ENCODE measurements at places on chromosomes 12 and 14.

- no peak for DNase-seq
These were observed 78.7 kb downstream of the NKX2-1 start for GRCh38 chr14:36441283-36441682.

DNA sequence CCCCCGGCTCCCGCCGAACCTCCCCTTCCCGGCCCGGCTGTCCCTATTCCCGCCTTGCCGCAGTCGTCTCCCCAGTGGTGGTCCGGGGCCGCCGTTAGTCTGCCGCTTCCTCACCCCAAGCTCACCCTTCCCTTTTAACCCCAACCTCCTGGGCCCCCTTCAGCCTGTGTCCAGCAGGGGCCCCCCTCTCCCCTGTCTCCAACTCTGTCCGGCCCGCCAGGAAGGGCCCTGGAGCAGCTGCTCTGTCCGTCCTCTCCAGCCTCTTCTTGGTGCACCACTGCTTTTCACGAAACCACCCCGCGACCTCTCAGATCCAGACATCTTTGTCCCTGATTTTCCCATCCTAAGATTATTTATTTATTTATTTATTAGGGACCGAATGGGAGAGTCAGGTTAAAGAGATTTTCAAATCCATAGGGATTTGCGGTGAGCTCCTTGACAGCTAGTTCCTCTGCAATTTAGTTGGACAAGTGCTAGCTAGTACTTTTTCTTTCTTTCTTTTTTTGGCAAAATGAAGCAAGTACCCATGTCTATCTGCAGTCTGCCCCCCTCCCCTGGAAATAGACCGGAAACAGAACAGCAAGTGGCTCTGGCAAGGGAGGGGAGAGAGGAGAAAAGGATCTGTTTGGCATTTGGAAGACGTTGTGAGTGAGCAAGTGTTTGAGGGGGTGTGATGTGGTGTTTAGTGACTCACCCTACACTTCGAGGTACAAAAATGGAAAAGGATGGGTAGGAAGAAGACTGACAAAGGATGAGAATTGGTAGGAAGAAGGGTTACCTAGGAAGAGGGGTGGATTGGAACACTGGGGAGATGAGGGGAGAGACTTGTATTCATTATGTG lies 632 bp downstream of the UBR7 start:
- DNase-seq: peak; percentile 49

DNA sequence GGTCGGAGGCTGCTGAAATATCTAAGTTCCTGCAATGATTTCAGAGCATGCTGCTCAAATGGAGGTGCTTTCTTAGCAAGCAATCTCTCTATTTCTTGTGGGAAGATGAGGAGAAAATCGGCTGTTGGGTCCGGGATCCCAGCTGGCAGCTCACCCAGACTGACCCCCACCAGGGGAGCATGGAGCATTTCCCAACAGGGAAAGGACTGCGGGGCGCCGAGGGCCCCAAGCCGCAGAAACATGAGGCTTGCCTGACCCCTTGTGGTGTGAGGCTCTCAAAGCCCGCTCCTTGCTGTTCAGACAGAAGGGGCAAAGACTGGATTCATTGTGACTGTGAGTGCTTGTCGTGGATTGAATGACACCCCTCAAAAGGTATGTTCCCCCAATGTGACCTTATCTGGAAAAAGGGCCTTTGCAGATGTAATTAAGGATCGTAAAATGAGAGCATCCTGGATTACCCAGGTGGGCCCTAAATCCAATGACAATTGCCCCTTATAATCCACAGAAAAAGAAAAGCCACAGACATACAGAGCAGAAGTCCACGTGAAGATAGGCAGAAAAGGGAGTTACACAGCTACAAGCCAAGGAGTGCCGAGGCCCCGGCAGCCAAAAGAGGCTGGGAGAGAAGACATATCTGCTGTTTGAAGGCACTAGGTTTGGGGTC lies 116.3 kb upstream of the VASH1 start:
- no peak for DNase-seq

- DNase-seq: no peak
These were observed 1.7 kb upstream of the PUS1 start for GRCh38 chr12:131927110-131928079.

DNA sequence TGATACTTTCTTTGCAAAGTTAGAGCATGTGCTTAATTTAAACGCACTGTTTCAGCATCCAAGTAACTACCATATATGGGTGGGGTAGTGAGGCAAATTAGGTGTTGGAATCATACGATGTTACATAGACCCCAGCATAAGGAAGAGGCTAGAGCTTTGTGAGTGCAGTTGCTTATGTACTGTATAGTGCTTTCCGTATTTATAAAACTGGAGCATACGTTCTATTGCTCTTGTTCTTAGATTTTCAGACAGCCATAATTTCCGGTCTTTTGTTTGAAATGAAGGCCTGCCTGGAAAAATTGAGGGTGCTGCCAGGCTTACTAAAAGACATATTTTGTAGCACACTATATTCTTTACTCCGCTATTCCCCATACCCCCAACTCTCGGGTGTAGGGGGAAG lies 335.7 kb downstream of the FOXG1 start:
- DNase-seq: no peak

GRCh38 chr14:42224053-42224888 lies 617.6 kb downstream of the LRFN5 start:
- no peak for DNase-seq

DNA sequence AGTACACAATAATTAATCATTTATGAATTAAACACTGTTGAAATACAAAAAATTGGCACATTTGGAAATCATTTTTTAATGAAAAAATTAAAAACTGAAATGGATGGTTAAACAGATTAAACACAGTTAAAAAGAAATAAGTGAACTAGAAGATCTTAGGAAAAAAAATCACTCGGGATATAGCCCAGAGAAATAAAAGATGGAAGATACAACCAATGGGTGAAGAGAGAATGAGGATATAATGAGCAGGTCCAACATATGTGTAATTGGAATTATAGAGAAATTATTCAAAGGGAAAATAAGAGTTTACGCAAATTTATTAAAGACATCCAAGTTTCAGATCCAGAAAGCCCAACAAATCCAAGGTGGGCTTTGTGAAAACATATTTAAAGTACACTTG lies 6.1 kb downstream of the GPR137C start:
- DNase-seq: no peak

DNA sequence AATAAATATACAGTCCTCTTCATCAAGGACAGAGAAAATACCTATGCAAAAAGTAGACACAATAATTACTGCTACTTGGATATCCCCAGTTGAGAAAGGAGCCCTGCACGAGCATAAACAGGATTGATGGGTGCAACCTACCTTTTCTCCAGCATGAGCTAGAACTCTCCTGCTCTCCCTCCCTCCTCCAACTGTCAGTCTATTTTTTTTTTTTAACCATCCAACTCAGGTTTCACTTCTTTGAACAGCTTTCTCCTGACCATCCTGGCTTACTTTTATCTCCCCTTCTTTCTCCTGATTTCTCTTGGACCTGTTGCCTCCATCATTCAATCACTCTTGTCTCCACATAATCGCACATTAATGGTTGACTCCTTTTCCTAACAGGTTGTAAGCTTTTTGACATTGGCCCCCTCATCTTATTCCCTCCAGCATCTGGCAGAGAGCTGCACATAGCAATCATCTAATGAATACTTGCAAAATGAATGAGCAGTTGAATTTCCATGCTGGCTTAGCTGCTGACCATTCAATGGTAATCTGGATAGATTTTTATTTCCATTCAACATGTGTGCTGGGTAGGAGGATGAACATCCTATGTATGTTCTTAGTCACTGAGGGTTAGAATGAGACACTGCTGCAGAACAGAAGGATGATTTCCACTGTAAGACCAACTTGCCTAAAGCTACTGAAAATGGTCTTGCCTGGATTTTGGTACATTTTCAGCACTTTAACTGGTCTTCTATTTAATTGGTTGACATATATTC lies 24.4 kb downstream of the MYBPC1 start:
- DNase-seq: no peak

DNA sequence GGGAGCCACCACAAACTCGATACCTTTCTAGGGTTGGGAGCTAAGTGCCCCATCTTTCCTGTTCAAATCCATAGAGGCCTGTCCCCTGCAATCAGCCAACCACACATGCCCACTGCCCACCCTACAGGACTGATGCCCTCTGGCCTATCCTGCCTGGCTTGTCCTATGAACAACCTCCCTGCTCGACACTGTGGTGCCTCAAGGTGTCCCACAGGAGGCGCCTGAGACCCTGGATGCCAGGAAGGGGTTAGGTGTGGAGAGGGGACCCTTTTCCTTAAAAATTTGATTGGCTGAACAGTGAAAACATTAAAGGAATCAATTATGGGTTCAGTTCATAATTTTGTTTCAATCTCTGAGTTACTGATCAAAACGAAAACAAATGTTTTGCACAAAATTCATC lies 97.3 kb upstream of the FZD10 start:
- DNase-seq: no peak

- DNase-seq: no peak
These were observed 32.8 kb upstream of the BATF start for GRCh38 chr14:75489480-75489837.

DNA sequence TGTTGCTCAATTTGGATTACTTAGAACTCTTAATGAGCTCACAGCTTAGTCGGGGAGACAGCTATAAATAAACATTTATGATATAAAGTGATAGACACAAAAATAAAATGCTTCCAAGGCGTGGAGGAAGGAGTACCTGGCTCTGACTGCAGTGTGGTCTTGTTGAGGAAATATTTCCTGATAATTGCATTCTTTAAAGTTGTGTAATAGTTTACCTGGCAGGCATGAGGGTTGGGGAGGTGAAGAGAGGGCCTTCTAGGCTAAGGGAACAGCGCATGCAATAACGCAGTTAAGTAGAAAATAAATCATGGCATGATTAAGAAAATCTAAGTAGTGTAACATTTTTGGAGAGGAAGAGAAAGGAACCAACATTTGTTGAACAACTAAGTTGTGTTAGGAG lies 260.5 kb upstream of the ATP2B1 start:
- DNase-seq: no peak

DNA sequence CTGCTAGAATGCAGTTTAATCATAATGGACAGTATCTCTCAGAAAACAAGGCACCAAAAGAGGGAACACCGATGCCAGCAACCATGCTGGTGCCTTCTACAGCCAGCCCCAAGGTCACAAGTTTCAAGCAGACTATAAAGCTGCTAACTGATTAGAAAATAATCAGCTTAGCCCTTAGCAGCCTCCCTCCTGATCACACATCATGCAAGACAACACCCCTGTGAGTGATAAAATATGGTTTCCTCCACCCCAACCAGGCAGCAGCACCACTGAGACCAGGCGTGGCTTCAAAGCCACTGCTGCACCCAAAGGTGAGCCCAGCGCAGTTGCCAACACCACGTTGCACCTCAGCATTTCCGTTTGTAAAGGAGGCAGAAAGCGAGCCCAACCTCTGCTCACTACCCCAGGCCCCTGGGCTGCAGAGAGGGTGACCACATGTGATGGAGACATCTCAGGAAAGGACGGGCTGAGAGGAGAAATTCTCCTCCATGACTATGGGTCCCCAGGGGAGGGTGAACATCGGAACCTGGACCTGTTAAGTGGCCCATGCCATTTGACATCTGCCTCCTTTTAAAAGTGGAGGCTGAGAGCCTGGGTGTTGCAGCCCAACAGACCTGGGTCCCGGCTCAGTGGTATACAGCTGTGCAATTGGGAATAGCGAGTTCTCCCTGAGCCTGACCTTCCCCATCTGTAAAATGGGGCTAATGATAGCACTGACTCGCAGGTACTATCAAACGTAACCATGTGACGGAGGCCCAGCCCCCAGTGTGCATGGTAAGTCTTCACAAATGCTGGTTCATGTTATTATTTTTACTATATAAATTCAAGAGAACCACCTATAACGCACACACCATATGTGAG lies 11.5 kb downstream of the ZFP36L1 start:
- DNase-seq: no peak

DNA sequence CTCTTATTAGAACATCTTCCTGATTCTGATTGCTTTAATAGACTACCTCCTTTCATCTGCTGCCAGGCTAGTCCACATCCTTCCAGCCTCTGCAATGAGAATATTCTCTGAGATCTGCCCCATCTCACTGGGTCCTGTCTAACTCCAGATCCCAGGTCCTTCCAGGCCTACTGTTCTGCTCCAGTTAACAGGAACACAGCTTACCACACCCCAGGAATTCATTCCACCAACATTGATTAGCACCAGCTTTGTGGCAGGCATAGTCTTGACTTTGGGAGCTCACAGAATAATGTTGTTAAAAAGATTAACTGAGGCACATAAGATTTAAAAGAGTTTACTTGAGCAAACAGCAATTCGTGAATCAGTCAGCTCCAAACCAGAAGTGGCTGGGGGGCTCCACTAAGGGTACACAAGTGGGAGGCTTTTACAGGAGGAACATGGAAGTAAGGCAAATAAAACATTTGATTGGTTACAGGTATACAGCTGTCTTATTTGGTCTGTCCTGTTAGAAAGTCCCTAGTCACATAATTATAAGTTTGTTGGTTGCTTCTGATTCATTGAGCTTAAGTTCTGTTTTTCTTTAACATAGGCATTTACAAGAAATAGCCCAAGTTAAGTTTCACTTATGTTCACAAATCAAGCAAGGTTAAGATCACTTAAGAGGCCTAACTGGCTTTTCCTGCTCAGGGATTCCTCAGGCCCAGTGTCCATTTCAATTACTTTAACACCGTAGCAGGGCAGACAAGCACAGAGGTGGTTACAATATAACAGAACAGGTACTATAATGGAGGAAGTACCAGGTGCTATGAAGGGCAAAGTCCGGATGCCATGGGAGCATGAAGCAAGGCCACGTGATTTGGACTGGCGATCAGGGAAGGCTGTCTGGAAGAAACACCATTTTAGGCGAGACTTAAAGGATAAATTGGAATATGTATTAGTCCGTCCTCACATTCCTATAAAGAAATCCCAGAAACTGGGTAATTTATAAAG lies 12.2 kb upstream of the MYH7 start:
- no peak for DNase-seq

DNA sequence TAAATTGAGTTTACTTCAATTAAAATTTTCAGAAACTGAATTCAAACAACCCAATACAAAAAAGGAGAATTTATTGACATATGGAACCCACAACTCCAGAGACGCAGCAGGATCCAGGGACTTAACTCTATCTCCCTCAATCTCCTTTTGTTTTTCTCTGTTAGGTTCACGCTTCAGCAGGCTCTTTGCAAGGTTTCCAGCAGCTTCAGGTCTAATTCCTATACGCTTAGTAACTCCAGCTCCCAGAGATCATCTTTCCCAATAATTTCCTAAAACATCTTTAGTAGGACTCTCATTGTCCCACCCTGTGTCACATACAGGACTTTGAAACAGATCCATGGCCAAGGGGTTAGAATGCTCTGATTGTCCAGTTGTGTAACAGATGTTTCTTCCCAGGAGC lies 175.2 kb downstream of the RMST start:
- no peak for DNase-seq

GRCh38 chr12:91432089-91432488 lies 249.5 kb upstream of the DCN start:
- no peak for DNase-seq

DNA sequence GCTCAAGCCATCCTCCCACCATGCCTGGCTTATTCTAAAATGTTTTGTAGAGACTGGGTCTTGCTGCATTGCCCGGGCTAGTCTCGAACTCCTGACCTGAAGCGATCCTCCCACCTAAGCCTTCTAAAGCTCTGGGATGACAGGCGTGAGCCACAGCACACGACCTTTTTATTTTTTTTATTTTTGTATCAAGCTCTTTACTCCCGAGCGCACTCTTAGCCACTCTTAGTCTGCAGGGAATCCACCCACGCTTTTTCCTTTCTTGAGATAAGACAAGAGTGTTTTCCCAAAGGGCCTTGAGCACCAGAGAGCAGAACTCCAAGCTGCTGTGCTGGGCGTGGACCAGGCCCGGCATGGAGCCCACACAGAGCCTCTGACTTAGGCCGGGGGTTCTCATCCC lies 23.4 kb downstream of the MAP1LC3B2 start:
- no peak for DNase-seq

GRCh38 chr14:92605274-92605940 lies 91.8 kb downstream of the RIN3 start:
- no peak for DNase-seq
